ENCODE measurements at places on chromosomes 7 and 10.

DNA sequence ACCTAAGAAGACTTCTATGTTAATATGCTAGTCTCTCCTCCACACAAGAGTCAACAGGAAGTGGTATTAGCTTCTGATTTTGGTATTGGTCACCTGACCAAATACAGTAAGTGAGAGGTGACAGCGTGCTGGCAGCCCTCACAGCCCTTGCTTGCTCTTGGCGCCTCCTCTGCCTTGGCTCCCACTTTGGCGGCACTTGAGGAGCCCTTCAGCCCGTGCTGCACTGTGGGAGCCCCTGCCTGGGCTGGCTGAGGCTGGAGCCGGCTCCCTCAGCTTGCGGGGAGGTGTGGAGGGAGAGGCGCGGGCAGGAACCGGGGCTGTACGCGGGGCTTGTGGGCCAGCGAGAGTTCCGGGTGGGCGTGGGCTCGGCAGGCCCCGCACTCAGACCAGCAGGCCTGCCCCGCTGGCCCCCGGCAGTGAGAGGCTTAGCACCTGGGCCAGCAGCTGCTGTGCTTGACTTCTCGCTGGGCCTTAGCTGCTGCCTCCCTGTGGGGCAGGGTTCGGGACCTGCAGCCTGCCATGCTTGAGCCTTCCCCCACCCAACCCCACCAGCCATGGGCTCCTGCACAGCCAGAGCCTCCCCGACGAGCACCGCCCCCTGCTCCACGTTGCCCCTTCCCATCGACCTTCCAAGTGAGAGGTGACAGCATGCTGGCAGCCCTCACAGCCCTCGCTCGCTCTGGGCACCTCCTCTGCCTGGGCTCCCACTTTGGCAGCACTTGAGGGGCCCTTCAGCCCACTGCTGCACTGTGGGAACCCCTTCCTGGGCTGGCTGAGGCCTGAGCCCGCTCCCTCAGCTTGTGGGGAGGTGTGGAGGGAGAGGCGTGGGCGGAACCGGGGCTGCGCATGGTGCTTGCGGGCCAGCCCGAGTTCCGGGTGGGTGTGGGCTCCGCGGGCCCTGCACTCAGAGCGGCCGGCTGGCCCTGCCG is 4.2 kb upstream of the ACSL5 start:
- DNase-seq: no peak

DNA sequence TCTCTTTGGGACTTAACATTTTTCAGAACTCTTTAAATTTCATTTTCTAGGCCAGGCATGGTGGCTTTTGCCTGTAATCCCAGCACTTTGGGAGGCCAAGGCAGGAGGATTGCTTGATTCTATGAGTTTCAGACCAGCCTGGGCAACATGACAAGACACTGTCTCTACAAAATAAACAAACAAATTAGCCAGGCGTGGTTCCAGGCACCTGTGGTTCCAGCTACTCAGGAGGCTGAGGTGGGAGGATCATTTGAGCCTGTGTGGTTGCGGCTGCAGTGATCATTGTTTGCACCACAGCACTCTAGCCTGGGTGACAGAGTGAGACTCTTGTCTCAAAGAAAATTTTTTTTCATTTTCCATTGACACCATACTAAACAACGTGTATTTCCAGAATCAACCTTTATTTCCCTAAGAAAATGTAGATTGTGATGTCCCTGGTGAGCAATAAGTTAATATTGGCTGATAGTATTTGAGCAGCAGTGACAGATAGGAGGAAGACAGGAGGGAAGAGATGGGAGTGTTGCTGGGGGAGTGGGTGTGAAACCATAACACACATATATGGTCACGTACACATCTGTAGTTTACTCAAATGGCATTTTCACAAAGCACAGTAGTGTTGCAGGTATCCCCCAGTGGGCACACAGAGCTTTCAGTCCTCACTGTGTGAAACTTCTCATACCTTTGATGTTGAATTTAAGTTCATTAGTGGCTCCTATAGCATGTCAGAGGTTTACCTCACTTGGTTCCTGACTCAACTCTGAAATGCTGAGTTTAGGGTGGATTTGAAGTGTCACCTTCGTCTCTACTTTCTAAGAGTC is 205.6 kb downstream of the AUTS2 start:
- no peak for DNase-seq

DNA sequence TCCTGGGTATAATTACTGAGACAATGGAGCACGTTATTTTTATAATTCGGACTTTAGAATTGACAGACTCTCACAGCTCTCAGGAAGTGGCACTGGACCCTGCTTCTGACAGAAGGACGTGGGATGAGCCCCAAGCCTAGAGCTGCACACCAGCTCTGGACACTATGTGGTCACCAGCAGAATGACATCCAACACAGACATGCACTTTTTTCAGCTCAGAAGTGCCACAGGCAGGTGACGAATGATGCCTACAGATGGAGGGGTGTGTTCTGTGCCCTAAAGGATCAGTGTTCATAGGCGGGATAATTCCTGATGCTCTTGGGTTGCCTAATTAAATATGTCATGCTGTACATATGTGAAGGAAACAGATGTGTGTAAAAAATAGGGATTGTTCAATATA is 87.9 kb downstream of the VIPR2 start:
- DNase-seq: no peak

- no peak for DNase-seq
Observed at GRCh38 chr10:45555795-45556194, 116.8 kb downstream of the ZFAND4 start.

DNA sequence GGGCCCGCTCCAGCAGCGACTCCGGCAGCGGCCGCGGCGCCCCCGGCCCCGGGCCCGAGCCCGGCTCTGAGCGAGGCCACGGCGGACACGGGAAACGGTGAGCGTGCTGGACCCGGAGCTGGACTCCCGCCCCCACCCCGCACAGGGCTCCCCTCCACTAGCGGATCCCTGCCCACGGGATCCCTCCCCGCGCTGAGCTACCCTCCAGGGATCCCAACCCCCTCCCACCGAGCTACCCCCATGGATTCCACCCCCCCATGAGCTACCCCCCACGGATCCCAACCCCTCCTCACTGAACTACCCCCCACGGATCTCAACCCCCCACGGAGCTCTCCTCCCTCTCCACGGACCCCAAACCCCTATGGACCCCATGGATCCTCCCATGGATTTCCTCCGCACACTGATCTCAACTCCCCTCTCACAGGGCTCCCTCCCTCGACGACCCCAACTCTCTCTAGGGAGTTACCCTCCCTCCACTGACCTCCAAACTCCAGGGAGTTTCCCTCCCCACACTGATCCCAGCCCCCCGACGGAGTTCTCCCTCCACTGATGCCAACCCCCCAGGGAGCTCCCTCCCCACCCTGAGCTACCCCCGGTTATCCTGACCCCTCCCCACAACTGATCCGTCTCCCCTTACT is 20.6 kb upstream of the HSPB1 start:
- no peak for DNase-seq

GRCh38 chr10:13338390-13339110 is 9.5 kb downstream of the SEPHS1 start:
- no peak for DNase-seq

DNA sequence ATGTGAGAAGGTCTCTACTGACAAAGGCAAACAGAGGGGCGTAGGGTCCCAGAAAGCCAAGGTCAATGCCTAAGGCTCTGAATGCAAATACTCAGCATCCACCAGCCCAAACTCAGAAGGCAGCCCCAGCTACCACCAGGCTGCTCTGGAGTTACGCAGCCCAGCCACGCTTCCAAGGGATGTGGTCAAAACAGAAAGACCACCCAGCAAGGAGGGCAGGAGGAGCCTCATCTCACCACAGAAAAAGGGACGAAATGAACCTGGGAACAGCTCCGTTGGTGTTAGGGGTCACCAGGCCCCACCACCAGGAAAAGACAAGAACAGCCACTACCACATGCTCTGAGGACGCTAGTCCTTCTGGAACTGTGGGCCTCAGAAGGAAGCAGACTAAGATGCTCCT is 65.1 kb downstream of the CTBP2 start:
- no peak for DNase-seq

DNA sequence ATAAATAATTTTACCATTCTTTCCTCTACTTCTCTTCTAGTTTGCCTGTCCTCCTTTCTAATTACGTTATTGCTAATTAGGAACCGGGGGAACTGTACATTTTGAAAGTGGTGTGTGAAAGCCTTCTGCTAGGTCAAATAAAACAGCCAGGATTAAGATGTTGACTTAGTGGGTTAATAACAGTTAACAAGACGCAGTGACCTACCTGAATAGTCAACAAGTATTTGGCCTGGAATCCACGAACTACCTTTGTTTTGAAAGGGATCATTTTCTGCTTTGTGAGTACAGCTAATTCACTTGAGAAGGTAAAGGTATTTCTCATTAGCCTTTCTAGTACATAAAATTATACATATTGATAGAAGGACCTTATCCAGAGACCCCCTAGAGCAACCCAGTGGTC is 139.9 kb downstream of the COL28A1 start:
- no peak for DNase-seq

DNA sequence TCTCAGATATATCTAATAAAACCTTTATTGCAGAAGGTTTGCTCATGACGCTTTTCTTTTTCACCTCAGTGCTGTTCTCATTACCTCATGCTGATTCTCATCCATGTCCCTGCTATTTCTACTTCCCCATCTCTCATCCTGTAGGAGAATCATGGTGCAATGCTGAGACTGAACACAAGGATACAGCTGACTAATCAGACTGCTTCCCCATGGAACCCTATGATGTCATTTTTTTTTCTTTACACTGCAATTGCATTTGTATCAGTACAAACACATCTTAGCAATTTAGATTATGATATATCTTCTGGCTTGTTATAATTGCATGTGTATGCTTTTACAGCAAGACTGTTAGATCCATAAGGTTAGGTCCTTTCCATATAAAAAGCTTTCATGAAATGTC is 93.7 kb downstream of the SEMA3A start:
- DNase-seq: no peak

GRCh38 chr7:100437150-100438100 is 1.1 kb upstream of the PPP1R35 start:
- DNase-seq: no peak
